Epithelial cell of umbilical artery (primary cell): ENCODE measurements at places on chromosomes 11 and 22. TPM values are rescaled to one million over a fixed set of nuclear protein-coding genes. Genes with fewer than 3 reads are reported as not detected.

The LGR4 gene
- 5.2 and 6.5 TPM in 2 replicates for total RNA-seq

The PARVA gene
- total RNA-seq: 17.6 and 19.2 TPM in 2 replicates

The RIMBP3C gene
- total RNA-seq: under 0.01 TPM in 2 replicates

The NLRP10 gene
- total RNA-seq: 0.15 TPM in 1 of 2 replicates, not detected in the other

The SCUBE2 gene
- 0.15 and 0.32 TPM in 2 replicates for total RNA-seq
